NCI-H1930 (cell line): ENCODE measurements at places on chromosomes 12 and 14.

DNA sequence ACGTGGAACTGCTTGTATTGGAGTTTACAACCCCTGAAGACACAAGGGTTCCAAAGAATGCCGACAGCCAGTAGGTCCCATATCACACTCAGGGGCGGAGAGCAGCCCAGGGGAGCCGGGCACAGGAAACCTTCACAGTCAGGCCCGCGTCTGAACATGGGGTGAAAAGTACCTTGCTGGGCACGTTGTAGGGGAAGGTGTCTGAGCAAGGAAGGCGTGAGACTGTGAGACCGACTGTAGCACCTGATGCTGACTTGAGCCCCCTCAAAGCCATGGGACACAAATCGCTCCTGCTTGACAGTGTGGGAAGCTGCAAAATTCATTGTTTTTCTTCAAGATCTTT, 14.7 kb downstream of the RIMBP2 start:
- no peak for DNase-seq

GRCh38 chr12:104546575-104546974, 89.8 kb downstream of the CHST11 start:
- no peak for DNase-seq

- DNase-seq = peak; percentile 59
Observed at GRCh38 chr14:101707068-101707842, 54.3 kb upstream of the PPP2R5C start.

DNA sequence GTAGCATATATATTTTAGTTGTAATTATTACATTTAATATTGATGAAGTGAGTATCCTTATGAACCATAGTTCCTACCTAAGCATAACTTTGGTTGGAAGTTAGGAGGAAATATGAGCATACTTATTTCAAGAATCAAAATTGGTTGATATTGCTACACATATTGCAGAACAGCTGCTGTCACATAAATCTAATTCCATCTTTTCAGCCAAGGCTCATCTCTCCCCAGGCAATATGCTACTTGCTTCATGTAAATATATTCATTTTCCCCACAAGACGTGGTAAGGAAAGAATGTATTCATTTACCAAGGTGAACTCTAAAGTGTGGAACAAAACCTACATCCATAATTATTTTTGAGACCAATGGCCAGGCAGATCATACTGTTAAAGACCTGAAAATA, 62.5 kb upstream of the HIF1A start:
- no peak for DNase-seq
